ENCODE measurements at places on chromosomes 7 and 10. TPM values are rescaled to one million over a fixed set of nuclear protein-coding genes. Genes with fewer than 3 reads are reported as not detected.
A peak's percentile ranks its signal among the peaks of the same experiment; 100 is the strongest.

GRCh38 chr10:131571865-131572264, 260.3 kb upstream of the TCERG1L start:
- no peaks in the 10 kb centered on the region for H3K36me3 ChIP-seq
- no peaks in the 10 kb centered on the region for H3K4me1 ChIP-seq
- no peaks in the 10 kb centered on the region for H3K27me3 ChIP-seq
- H3K4me3 ChIP-seq: no peak overlapping the region
- H3K27ac ChIP-seq: no peak overlapping the region
- no peak for DNase-seq

DNA sequence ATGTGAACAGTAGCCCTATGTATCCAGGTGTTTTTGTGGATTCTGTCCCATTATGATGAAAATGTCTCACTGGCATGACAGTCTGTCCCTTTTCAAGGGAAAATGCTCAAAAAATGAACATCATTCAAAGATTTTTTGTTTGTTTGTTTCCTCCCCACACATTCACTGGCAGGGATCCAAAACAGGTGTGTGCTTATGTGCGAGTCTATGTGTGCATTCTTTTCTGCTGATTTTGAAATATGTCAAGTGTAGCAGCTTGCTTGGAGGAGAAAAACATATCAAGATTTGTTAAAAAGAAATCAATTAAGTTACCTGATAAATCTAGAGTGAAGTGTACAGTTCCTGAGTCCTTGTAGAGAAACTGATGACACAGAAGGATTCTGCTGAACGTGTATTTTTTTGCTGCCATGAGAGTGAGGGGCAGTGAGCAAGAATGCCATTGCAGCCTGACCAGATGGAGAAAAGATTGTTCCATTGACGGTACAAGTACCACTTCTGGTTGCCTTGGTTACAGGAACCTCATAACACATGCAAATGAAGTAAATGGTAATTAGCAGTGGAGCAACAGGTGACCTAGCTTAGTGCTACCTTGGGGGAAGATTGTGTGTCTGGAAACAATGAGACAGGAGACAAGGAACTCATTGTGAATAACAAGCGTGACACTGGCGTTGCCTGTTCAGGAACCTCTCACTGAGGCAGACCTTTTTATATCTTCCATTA, 277.4 kb upstream of the PHYHIPL start:
- H3K27ac ChIP-seq: no peak overlapping the region
- H3K4me1 ChIP-seq: no peaks in the 10 kb centered on the region
- no peak for DNase-seq
- H3K27me3 ChIP-seq: no peaks in the 10 kb centered on the region

DNA sequence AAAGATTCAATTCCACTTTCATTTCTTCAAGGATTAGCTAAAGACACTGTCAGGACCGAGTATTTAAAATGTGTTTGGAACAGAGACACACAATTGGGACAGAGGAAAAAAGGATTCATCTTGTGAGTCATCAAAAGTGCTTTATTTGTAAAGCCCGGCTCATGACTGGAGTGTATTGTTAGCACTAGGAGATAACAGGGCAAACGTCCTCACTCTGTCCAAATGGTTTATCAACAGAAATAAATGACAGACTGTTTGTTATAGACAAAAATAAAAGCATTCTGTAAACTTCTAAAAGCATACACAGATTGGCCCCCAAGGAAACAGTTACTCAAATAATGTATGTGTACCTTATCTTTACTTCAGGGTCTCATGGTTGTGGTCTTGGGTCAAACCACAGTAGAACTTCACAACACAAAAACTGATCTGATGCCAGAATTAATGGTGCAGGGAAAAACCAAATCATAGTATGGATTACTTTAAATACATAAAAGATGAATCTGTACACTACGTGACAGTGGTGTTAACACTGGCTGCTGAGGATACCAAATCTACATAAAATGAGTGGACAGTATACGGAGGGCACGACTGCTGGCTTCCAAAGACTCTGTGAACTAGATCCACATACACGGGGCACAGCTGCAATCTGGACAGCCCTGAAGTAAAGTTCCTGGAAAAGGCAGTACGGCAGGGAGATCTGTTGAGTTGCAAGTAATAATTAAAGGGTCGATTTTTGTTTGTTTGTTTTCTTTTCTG, 179.4 kb downstream of the PIP4K2A start:
- H3K27ac ChIP-seq: no peak overlapping the region
- no peaks in the 10 kb centered on the region for H3K27me3 ChIP-seq
- H3K4me3 ChIP-seq: no peak overlapping the region
- no peak for DNase-seq
- peaks cover 72% of the 10 kb centered on the region for H3K36me3 ChIP-seq

DNA sequence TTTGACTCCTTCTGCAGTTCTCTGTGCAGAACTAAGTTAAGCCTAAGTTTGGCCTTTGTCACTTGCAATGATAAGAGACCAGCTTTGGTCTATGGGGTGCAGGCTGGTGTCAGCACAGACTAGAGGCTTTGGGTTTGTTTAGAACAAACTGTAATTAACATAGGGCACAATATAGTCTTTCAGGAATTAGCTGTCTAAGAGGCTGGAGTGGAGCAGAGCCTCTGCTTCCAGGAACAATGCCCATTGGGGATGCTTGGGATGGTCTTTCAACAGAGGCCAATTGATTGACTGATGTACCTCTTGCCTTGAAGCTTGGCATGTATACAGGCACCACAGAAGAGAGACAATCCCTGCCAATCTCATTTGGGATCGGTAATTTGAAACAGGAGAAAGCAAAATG, 4.7 kb downstream of the SUFU start:
- H3K36me3 ChIP-seq: peaks cover 36% of the 10 kb centered on the region
- no peak overlapping the region for H3K27ac ChIP-seq
- H3K27me3 ChIP-seq: no peaks in the 10 kb centered on the region
- no peak for DNase-seq
- peaks cover 43% of the 10 kb centered on the region for H3K4me1 ChIP-seq

- H3K36me3 ChIP-seq: no peaks in the 10 kb centered on the region
- H3K4me3 ChIP-seq: no peak overlapping the region
- DNase-seq: no peak
- peaks cover 18% of the 10 kb centered on the region for H3K27me3 ChIP-seq
Observed at GRCh38 chr7:28858895-28859294, 99.2 kb downstream of the TRIL start.

GRCh38 chr7:34042406-34042805, 137.1 kb downstream of the BMPER start:
- no peaks in the 10 kb centered on the region for H3K36me3 ChIP-seq
- H3K27ac ChIP-seq: no peak overlapping the region
- DNase-seq: no peak
- no peaks in the 10 kb centered on the region for H3K27me3 ChIP-seq

DNA sequence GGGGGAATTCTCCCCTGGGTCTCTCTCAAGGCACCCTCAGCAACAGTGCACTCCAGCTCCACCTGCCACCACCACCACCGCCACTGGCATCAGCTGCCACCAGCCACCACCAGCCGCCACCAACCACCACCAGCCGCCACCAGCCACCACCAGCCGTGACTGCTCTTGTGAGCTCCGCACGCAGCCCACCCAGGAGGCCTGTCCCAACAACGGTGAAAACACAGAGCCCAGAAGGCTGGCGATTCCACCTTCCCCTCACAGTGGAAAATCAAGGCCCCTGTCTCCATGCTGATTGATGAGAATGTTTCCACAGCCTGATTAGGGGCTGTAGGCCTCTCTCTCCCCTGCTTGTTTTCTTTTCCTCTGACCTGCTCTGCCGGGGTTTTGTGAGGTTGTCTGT, 41.1 kb downstream of the COBL start:
- no peak overlapping the region for H3K4me3 ChIP-seq
- no peaks in the 10 kb centered on the region for H3K36me3 ChIP-seq
- no peak overlapping the region for H3K27ac ChIP-seq
- no peaks in the 10 kb centered on the region for H3K4me1 ChIP-seq
- no peak for DNase-seq
- H3K27me3 ChIP-seq: peaks cover 7% of the 10 kb centered on the region

GRCh38 chr7:135644154-135644553, 18.2 kb upstream of the STMP1 start:
- no peak overlapping the region for H3K4me3 ChIP-seq
- H3K27ac ChIP-seq: no peak overlapping the region
- no peak for DNase-seq
- H3K27me3 ChIP-seq: no peaks in the 10 kb centered on the region
- H3K4me1 ChIP-seq: no peaks in the 10 kb centered on the region

DNA sequence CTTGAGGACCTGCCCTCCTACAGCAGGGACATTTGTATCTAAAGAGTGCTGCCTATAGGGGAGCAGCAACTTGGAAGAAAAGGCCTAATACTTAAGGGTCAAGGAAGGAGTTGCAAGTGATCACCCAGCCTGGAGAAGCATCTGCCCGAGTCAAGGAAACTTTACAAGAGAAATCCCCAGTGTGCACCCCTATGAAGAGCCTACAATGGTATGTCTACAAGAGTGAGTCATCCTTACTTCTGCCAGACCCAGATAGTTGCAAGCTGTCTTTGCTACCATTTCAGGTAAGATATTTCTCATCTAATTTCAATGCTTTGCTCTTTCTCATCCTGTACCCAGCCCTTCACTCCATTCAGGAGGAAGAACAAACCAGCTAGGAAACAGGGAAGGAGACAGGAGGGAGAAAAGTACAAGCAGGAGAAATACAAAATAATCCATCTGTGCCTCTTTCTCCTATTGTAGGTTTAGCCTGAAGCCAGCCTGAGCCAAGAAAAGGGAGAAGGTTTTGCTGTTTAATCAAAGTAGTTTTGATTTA, 34.4 kb upstream of the AGR3 start:
- H3K27ac ChIP-seq: no peak overlapping the region
- H3K4me1 ChIP-seq: peaks cover 9% of the 10 kb centered on the region
- no peaks in the 10 kb centered on the region for H3K36me3 ChIP-seq

GRCh38 chr10:72276013-72276387, 2.3 kb downstream of the DDIT4 start:
- peaks cover 60% of the 10 kb centered on the region for H3K4me1 ChIP-seq
- H3K4me3 ChIP-seq: peak overlapping the region; percentile 98
- no peaks in the 10 kb centered on the region for H3K27me3 ChIP-seq
- peaks cover 32% of the 10 kb centered on the region for H3K36me3 ChIP-seq
- H3K27ac ChIP-seq: peak overlapping the region; percentile 96

DNA sequence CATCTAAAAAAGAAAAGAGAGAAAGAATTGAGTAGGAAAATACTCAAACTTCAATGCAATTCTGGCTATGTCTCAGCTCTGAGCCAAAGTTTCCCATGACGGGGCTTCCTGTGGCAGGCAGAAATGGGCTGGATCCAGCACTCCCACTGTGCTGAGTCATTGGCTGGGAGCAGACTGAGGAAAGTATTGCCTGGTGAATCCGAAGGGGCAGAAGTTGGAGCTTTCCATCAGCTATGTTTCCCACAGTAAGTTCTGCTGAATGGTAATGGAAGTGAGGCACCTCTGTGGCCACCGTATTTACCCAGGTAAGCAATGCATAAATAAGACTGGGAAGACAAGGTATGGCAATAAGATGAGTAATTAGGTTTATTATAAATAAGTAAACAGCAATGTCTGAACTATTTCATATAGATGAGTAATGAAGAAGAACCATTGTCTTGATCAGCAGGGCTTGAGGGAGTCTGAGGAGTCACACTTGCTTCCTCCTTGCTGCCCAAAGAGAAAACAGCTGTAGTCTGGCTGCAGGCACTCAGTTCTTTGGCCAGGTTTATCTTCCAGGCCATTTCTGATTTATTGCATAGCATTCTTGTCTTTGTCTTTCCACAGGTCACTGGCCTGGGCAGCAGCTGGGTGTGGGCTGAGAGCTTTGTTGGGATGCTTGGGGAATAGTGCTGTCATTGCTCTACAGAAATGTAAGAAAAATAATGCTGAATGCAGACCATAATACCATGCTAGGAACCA, 255.3 kb downstream of the DNAJB9 start:
- H3K36me3 ChIP-seq: no peaks in the 10 kb centered on the region
- no peak overlapping the region for H3K27ac ChIP-seq
- H3K27me3 ChIP-seq: no peaks in the 10 kb centered on the region
- DNase-seq: no peak
- H3K4me3 ChIP-seq: no peak overlapping the region

GRCh38 chr7:56062382-56062781, 1.7 kb upstream of the SUMF2 start:
- no peak overlapping the region for H3K4me3 ChIP-seq
- H3K27ac ChIP-seq: peak overlapping the region; percentile 65
- peaks cover 60% of the 10 kb centered on the region for H3K36me3 ChIP-seq
- peaks cover 43% of the 10 kb centered on the region for H3K4me1 ChIP-seq

GRCh38 chr7:152076324-152076821, 50.9 kb downstream of the GALNT11 start:
- no peak overlapping the region for H3K4me3 ChIP-seq
- no peak overlapping the region for H3K27ac ChIP-seq
- H3K36me3 ChIP-seq: no peaks in the 10 kb centered on the region
- no peaks in the 10 kb centered on the region for H3K27me3 ChIP-seq
- H3K4me1 ChIP-seq: peaks cover 22% of the 10 kb centered on the region

- DNase-seq: no peak
- no peaks in the 10 kb centered on the region for H3K27me3 ChIP-seq
- H3K36me3 ChIP-seq: no peaks in the 10 kb centered on the region
- H3K27ac ChIP-seq: no peak overlapping the region
- peaks cover 12% of the 10 kb centered on the region for H3K4me1 ChIP-seq
Observed at GRCh38 chr10:132001238-132001972, 19.7 kb upstream of the BNIP3 start.

DNA sequence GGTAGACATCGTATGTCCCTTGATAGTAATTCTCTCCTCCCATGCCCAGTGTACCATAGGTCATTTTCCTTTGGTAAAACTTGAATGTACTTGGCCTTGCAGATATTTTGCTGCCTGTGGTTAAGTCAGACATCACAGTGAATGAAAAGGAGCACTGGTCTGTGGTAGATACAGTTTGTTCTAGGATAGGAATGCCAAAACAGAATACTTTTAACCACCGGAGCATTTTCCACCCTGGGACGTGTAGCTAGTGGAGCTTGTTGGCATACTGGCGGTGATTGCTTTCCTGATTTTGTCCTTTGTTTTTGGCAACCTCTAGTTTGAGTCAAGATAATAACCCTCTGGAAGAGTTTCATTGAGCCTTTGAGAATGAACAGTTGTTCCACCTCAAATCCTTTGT, 92.0 kb upstream of the BMPER start:
- H3K4me3 ChIP-seq: no peak overlapping the region
- H3K27ac ChIP-seq: no peak overlapping the region
- peaks cover 4% of the 10 kb centered on the region for H3K4me1 ChIP-seq

The CALD1 gene
- 0.10 TPM for total RNA-seq

The FGL2 gene
- total RNA-seq: 1.3 TPM

The GHITM gene
- 112 TPM for total RNA-seq

The FANK1 gene
- 0.31 TPM for total RNA-seq

The PGAM2 gene
- not detected for total RNA-seq

The POMZP3 gene
- total RNA-seq: 11.3 TPM

The NCF1 gene
- 2.6 TPM for total RNA-seq

The ZRANB1 gene
- total RNA-seq: 11.1 TPM

The CLDN15 gene
- total RNA-seq: 24.2 TPM

The HOXA7 gene
- total RNA-seq: not detected

The NACAD gene
- total RNA-seq: not detected

The LRRN3 gene
- total RNA-seq: 262 TPM

The TFR2 gene
- 7.3 TPM for total RNA-seq

The CASTOR2 gene
- total RNA-seq: 2.5 TPM
